SJCRH30 (cell line): ENCODE measurements at places on chromosomes 4 and X. TPM values are rescaled to one million over a fixed set of nuclear protein-coding genes. Genes with fewer than 3 reads are reported as not detected.

GRCh38 chrX:2931612-2932011 is 2.5 kb upstream of the ARSD start:
- no peak for DNase-seq

DNA sequence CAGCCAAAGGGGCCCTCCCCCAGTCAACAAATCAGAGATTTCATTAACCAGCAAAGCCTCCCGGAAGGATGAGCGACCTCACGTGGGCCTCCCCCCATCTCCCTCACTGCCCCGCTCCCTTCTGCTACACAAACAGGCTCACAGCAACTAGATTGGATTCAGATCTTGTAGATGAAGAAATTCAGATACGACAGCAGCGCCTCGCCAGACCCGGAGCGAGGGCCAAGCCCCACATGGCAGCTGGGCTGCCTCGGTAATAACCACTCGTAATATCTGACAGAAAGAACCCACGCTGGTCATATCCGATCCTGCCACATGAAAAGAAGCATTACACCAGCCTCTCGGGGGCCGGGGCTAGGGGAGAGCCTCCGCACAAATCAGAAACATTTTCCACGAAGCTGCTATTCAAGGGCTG is 581.3 kb downstream of the BCOR start:
- DNase-seq = peak; percentile 23

The TBC1D8B gene
- total RNA-seq = 0.16 and 0.20 TPM in 2 replicates

GRCh38 chr4:98706200-98706813 is 47.9 kb upstream of the TSPAN5 start:
- DNase-seq = no peak

- DNase-seq = no peak
Measured at GRCh38 chr4:19700992-19701391, 550.7 kb upstream of the SLIT2 start.

GRCh38 chrX:121455890-121456289 is 408.5 kb downstream of the GLUD2 start:
- no peak for DNase-seq

The STOX2 gene
- 5.6 TPM in 2 replicates for total RNA-seq

- peak; percentile 15 for DNase-seq
Measured at GRCh38 chrX:154002215-154002719, 17.4 kb downstream of the IRAK1 start.

The LRP2BP gene
- total RNA-seq = 0.16 and 0.56 TPM in 2 replicates

- peak; percentile 88 for DNase-seq
Measured at GRCh38 chr4:169791527-169792156, 33.9 kb upstream of the HPF1 start.

DNA sequence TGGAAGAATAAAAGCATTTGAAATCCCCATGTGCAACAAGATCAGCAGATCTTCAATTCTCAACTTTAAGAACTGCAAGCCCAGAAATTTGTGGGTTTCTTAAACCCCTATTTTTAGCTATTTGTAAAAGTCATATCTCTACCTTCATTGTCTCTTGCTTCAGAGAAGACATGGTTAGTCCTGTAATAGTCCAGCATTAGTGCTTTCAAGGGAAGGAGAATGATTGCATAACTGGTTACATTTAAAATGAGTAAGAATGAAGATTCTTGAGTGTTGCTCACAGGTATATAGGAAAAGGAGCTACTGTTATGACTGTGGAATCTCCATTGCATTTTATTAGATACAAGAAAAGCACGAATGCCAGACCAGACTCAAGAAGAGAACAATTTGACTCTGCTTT is 84.0 kb downstream of the CCSER1 start:
- DNase-seq = no peak

The BEX4 gene
- 34.4 and 36.5 TPM in 2 replicates for total RNA-seq

DNA sequence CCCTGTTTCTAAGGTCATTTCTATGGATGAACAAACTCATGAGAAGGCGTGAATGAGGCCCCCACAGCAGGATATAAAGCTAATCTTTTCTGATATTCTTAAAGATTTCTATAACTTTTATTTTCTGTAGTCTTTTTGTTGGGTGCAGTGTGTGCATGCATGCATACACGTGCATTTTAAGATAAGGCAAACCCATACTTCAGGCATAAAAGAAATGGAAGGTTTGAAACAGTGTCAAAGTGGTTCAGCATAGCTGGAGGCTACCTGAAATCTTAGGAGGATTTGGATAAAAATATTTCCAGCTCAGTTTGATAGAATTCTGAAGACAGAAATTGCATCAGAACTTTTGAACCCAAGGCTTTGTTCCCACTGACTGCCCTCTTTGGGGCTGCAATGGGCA is 119.7 kb downstream of the PDHA2 start:
- no peak for DNase-seq

DNA sequence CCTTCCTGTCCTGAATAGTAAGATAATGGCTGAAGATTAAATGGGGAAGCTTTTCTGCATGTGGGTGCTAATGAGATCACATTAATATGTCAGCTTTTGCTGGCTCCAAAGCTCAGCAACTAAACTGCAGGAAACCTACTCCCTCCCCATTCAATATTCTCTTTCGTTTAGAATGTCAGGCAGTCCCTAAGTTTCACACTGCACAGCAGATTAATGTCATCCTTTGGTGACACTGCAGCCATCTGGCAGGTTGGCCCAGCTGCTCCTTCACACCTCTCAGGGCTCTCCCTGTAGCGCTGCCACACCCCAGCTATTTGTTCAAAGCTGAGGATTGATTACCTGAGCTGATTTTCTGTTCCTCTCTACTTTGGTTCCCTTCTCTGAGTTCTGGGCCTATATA is 110.5 kb downstream of the KDR start:
- no peak for DNase-seq

- DNase-seq = no peak
Measured at GRCh38 chrX:125012585-125012984, 307.1 kb upstream of the TEX13C start.

The NAP1L3 gene
- total RNA-seq = 0.47 and 0.66 TPM in 2 replicates

DNA sequence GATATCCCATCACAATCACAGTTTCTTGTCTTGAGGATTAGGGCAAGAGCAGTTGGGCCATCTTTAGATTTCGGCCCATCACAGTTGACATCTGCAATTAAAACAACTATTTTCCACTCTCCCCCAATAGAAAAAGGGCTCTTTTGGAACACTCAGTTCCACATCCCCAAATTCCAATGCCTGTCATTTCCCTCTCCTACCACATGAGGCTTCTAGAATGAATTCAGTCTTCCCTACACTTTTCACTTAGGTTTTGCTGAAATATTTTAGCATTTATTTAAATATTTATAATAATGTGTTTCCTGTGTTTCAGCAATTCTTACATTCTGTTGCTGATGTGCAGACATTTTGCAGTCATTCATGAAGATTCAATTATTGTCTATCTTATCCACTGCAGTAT is 118.4 kb downstream of the COX18 start:
- no peak for DNase-seq

GRCh38 chr4:86926435-86927086 is 8.2 kb upstream of the AFF1 start:
- no peak for DNase-seq

DNA sequence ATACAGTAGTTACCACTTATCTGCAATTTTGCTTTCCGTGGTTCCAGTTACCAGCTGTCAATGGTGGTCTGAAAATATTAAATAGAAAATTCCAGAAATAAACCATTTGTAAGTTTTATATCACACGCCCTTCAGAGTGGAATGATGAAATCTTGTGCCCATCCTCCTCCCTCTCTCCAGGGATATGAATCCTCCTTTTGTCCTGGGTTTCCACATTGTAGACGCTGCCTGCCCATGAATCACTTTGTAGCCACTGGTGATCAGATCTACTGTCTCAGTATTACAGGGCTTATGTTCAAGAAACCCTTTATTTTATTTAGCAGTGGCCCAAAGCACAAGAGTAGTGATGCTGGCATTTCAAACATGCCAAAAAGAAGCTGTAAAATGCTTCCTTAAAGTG is 198.6 kb downstream of the KCNIP4 start:
- no peak for DNase-seq

GRCh38 chr4:138576684-138577083 is 334.5 kb upstream of the SLC7A11 start:
- no peak for DNase-seq

- no peak for DNase-seq
Measured at GRCh38 chr4:87862236-87862635, 29.5 kb downstream of the MEPE start.

GRCh38 chr4:143346206-143346605 is 9.5 kb downstream of the GAB1 start:
- DNase-seq = no peak

DNA sequence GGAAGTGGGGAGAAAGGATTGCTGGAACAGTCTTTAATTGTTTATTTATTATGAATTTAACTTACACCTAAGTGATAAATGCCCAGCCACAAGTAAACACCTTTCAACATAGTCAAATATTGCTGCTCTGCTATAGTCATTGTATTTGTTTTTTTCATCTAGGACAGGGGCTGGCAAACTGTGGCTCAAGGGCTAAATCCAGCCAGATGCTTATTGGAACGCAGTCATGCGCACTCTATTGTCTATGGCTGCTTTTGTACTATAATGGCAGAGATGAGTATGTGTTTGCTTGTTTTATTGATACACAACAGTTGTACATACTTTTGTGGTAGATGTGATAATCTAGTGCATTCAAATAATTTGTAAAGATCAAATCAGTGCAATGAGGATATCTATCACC is 95.3 kb downstream of the ZAR1 start:
- no peak for DNase-seq

- peak; percentile 20 for DNase-seq
Measured at GRCh38 chrX:108090491-108091263, 665 bp downstream of the PSMD10 start.

DNA sequence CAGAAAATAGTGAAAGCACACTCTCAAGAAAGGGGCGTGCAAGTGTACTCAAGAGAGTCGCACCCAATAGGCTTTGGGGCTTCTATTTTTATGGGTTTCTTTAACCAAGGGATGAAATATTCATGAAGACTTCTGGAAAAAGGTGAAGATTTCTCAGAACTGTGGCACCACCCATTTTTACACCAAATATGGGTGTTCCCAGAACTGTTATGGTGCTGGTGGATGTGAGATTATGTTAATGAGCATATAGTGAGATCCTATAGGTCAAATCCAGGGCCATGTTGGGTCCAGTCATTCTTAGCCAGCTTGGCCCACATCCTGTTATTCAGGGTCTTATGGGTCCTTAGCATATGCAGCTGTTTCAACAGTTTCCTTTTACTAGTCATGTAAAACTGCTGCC is 61.0 kb upstream of the SMIM10 start:
- no peak for DNase-seq

GRCh38 chr4:127528302-127528701 is 104.5 kb upstream of the INTU start:
- DNase-seq = no peak

- DNase-seq = peak; percentile 85
Measured at GRCh38 chr4:182978152-182978827, 61.1 kb upstream of the DCTD start.

DNA sequence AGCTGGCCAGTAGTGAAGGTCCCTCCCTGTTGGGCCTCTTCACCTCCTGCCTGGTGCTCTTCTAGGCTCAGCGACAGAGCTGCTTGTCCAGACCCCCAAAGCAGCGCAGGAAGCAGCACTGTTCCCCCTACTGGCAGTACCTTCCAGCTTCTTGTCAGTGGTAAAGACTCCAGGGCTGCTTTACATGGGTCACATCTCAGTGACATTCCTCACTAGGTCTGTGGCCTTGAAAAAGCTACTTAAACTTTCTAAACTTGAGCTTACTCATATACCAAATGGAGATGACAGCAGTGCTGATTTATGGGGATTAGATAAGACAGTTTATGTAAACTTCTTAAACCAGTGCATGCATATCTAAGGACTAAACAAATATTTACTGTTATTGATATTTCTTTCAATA is 117.3 kb downstream of the FAT4 start:
- peak; percentile 18 for DNase-seq

DNA sequence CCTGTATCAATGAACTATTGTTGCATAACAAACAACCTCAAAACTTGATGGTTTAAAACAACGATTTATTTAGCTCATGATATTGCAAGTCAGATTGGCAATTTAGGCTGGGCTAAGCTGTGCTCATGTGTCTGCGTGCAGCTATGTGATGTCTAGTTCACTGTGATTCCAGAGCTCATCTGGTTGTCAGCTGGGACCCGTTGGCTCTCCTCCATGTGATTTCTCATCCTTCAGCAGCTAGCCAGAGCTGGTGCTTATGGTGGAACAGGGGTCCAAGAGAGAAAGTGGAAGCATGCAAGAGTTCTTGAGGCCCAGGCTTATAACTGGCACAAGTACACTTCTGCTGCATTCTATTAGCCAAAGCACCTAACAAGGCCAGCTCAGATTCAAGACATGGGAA is 28.8 kb upstream of the TRPC3 start:
- DNase-seq = no peak

DNA sequence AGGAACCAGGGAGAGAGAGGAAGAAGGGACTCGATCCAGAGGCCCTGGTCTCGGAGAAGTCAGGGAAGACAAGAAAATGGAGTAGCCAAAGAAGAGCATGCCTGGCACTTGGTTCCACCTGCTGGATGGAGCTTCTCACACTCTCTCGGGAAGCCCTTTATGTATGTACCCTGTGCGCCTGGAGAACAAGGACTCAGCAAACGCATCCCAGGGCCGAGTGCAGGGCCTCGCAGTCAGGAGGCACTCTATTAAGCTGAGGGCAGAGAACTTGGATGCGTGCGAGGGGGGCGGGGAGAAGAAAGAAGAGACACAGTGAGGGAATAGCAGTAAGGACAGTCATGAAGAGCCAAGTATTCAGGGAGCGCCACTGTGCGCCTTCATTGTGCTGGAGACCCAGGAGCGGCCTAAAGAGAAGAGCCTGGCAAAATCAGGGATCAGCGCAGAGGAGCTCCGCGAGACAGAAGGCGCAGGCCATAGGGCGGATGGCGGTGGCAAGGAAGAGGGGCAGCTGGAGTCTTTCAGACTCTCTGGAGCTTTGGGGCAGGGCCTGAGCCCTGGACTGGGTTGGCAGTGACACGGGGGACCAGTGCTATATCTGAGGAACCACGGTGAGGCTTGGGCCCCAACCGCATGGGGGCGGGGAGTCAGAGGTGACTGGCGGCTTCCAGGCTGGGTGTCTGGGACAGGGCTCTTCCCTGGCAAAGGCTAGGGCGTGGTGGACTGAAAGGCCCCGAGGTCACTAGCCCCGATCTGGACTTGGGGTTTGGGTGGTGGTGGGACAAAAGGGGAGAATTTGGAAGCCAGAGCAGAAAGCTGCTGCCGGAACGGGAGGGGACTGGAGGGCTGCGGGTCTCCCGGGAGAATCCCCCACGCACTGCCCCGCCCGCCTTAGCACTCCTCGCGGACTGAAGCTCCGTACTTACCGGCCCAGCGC is 1.9 kb upstream of the SEPTIN6 start:
- peak; percentile 38 for DNase-seq

The EMCN gene
- total RNA-seq = 0.30 TPM in 1 of 2 replicates, not detected in the other

GRCh38 chr4:41661442-41662076 is 87.0 kb downstream of the PHOX2B start:
- peak; percentile 46 for DNase-seq

The NXF2 gene
- total RNA-seq = not detected in 2 replicates

The UBE2D3 gene
- 484 and 529 TPM in 2 replicates for total RNA-seq

- peak; percentile 54 for DNase-seq
Measured at GRCh38 chrX:69133921-69134542, 31.2 kb downstream of the PJA1 start.

The DYNLT3 gene
- not detected in 2 replicates for total RNA-seq

DNA sequence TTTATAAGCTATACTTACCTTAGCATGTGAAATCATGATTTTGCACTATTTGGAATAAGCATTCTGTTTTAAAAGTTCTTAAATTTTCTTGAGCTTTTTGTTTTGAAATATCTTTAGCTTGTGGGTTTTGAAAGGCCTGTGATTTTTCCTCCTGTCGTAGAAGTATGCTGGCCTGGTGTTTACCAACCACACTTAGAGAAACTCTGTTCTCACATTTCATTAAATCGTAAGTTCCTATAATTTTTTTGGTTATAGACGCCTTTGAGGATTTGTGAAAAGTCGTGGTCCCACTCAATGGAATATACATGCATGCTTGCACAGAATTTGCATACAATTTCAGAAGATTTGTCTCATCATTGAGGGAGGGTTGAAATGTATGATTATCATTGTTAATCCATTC is 63.6 kb downstream of the PDLIM5 start:
- no peak for DNase-seq
